HS-27A (cell line): ENCODE measurements at places on chromosomes 13 and 19.

GRCh38 chr13:65347420-65348030 is 1882.6 kb downstream of the PCDH9 start:
- no peak for DNase-seq

GRCh38 chr19:52786078-52786463 is 520 bp downstream of the ZNF600 start:
- no peak for DNase-seq

- DNase-seq: no peak
These were observed 290.7 kb upstream of the MIR17HG start for GRCh38 chr13:91056746-91057145.

- DNase-seq: no peak
These were observed 1.7 kb downstream of the MCF2L start for GRCh38 chr13:112970552-112971287.

- DNase-seq: peak; percentile 12
These were observed 3.2 kb upstream of the LGALS13 start for GRCh38 chr19:39599116-39599515.

DNA sequence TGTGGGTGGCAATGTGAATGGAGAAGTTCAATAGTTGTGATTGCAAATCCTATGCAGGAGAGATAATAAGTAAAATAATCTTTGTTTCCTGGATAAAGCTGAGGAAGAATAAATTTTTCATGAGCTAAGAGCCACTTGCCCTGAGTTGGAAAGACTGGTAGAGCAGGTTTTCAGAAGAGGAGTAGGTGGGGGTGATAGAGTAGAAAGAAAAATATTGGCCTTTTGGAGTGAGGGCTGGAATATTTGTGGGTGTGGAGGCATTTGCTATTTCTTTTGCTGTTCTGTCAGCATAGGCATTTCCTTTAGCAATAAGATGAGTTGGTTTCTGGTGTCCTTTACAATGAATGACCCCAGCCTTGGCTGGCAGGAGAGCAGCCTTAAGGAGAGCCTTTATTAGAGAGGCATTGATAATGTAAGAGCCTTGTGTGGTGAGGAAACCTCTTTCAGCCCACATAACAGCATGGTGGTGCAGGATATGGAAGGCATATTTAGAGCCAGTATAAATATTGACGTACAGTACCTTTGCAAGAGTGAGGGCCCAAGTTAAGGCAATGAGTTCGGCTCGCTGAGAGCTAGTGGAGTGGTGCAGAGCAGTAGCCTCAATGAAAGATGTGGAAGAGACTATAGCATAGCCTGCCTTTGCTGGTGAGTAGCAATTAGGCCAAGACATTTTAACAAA is 11.6 kb upstream of the ZNF431 start:
- no peak for DNase-seq

DNA sequence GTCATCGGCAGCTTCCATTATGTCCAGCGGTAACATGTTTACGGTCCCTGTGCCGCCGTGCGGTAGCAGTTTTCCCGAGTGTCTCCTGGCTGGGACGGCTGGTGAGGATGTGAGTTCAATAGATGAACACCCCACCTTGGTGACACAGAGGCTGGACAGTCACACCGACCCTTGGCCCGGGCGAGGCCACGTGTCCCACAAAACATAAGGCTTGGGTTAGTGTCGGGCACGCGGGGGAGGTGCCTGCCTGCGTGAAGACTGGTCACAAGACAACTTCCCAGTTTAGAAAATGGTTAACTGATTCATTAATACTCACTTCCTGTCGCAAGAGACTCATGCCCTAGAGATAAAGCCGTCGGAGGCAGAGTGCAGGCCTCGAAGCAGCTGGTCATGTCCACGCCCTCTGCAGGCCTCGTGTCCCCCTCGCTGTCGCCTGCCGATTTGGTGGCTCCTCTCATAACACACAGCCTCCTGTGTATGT is 17.2 kb downstream of the RASA3 start:
- DNase-seq: no peak

DNA sequence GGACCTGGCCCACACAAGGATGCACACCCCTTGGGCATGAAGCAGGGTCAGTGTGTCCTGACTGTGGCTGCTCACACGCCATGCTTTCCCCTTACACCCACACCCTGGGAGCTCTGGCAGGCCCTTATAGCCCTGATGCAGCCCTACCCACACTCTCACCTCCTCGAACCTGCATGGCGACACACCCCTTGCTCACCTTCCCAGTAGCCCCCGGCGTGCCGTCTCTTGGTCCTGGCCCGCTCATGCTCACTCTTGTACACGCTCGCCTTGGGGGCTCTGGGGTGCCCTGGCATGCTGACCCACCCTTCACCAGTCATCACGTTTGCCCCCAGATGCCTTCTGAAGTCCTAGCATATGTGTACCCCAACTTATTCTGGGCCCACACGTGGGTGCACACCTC is 56.1 kb downstream of the MAP4K1 start:
- no peak for DNase-seq

GRCh38 chr19:17725422-17726078 is 6.3 kb downstream of the MAP1S start:
- DNase-seq: no peak

- DNase-seq: no peak
These were observed 14.0 kb downstream of the MOB3A start for GRCh38 chr19:2081873-2082810.

GRCh38 chr13:82432949-82433348 is 1449.3 kb downstream of the SLITRK1 start:
- no peak for DNase-seq

GRCh38 chr13:25198647-25199046 is 26.6 kb upstream of the AMER2 start:
- DNase-seq: no peak

GRCh38 chr13:40960716-40961115 is 58.4 kb downstream of the ELF1 start:
- no peak for DNase-seq

DNA sequence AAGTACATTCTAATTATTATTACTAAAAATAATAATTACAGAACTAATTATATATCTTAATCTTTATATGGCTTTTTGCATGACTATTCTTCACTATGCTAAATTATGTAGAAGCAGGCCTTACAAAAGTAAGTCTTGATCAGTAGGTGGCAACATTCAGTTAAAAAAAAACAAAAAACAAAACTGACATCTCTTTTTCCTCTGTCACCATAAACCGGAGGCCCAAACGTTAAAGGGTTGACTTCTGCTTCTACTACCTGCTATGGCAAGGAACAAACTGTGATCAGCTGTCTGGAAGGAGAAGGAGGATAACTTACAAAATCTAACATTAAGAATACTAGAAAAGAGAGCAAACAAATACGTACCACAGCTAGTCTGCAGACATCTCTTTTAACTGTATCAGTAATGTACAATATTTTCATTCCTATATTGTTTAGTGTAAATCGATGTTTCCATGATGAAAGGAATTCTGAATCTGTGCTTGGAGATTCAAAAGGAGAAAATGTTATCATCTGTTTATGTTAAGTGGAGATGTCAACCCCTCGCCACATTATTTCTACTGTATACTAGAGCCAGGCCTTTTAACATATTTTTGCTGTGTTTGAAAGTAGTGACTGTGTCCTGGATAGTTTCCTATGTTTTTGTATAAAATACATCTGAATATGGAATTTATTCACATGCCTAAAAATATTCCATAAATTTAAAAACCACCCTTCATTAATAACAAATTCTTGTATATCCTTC is 1525.4 kb downstream of the SLITRK1 start:
- no peak for DNase-seq

GRCh38 chr19:4064496-4065260 is 2.0 kb downstream of the ZBTB7A start:
- DNase-seq: no peak
